ENCODE measurements at places on chromosomes 7 and 10. TPM values are rescaled to one million over a fixed set of nuclear protein-coding genes. Genes with fewer than 3 reads are reported as not detected.
A peak's percentile ranks its signal among the peaks of the same experiment; 100 is the strongest.

GRCh38 chr10:69321865-69322264 lies 43.6 kb downstream of the HK1 start:
- no peak for DNase-seq

DNA sequence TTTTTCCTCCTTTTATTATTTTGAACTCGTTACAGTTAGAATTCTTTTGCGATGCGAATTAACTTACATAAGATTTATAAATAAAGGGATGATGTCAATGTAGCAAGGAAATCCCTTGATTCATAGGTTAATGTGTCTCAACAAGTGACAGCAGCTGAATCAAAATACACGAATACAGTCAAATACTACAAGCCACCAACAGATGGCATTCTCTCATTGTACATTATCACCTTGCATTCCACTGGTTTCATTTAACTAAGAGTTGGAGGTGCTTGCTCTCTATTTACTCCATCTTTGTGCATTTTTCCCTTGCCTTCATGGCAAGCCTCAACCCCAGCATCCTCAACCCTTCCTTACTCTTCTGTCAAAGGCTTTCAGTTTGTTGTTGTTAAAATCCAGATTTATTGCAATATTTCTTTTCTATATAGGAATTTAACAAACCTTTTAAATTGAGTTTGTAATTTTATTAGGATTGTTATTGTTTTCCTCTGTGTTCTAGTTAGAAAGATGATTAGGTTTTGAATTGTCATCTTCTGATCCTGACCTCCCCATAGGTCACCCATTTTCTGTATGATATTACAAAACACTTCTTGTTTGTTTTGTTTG lies 78.3 kb downstream of the SLC25A40 start:
- DNase-seq = peak; percentile 87

DNA sequence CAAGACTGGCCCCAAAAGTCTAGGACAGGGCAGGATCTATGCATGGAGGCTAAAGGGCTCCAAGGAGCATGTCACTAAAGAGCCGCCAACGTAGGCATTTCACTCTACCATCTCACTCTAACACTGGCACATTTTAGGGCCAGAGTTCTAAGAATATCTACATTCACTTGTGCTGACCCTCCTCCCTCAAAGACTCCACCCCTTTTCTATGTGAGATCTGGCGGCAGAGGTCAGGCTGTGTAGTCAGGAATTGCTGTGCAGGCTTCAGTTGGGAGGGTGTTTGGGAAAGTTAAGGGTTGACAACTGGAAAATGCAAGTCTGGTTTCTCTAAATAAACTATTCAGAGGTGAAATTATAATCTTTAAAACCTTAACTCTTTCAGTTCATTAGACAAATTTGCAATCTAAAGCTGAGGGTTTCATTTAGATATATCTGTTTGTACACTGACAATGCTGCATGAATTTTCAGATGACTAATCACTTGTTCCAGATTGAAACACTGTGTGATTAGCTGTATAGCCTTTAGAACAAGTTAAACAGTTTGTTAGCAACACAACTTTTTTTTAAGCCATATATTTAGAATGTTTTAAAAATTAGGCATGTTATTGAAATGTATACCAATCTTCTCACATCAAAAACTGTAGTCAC lies 18.2 kb downstream of the LMOD2 start:
- no peak for DNase-seq

PLEKHA1 gene
- total RNA-seq = 10.7 TPM

- no peak for DNase-seq
Measured at GRCh38 chr10:6501931-6502330, 78.1 kb downstream of the PRKCQ start.

GRCh38 chr7:23811540-23811939 lies 101.5 kb downstream of the STK31 start:
- peak; percentile 42 for DNase-seq

DNA sequence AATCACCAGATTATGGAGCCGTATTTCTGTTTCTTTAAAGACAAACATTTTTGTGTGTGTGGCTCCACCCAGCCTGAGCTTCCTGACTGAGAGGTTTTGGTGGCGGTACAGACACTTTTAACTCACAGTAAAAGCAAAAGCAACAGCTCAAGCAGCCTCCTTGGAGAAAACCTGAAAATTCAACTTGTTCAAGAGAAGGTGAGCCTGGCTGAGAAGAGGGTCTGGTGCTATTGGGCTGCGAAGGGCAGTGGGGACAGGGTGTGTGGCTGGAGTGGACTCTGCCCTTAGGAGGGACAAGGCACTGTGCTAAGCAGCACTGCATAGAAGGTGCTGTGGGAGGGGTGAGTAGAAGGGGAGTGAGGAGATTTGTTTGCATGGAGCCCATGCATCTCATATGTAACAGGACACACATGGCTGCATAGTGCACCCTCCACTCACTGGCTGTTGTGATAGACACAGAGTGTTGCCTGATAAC lies at the start of gene GIMAP7:
TSS of gene GIMAP7 (plus strand) at position 125 of the 475 bp plus-strand sequence. CDS start 5,103 bp downstream, outside the sequence.
- no peak for DNase-seq

GRCh38 chr7:132059141-132059540 lies 502.7 kb upstream of the PODXL start:
- DNase-seq = no peak

DNA sequence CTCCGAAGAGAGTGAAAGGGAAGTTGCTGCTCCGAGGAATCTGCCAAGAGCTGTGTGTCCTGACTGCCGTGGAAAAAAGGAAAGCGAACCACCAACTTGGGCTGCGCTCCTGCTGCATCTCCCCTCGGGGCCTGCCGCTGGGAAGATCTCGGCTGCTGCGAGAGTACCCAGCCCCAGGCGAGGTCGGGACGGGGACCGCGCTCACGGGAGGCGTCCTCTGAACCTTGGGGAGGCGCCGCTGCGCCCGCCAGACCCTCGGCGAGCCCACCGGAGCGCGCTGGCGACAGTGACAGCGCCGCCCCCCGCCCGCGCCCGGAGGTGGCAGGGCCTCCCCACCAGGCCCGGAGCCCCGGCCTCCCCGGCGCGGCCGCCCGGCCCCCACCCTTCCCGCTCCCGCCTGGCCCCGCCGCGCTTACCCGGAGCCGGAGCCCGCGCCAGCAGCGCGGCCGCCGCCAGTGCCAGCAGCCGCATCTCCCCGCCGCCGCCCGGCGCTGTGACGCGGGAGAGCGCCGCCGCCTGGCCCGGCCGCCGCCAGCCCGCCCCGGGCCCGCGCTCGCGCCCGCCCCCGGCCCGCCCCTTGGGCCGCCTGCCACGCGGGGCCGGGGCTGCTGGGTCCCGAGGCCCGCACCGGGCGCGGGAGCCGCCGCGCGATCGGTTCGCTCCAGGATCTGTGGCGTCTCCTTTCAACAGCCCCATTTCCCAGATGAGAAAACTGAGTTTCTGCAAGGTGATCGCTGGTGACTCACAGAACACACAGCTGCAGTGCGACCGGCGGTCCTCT lies at the start of gene VSTM4:
TSS of gene VSTM4 (minus strand) at position 508 of the 781 bp plus-strand sequence. CDS start at position 471, 37 bp downstream.
- DNase-seq = no peak

GRCh38 chr10:61815496-61815895 lies 86.0 kb upstream of the ARID5B start:
- DNase-seq = no peak

HIBADH gene
- 135 TPM for total RNA-seq

LRMDA gene
- 70.7 TPM for total RNA-seq

DNA sequence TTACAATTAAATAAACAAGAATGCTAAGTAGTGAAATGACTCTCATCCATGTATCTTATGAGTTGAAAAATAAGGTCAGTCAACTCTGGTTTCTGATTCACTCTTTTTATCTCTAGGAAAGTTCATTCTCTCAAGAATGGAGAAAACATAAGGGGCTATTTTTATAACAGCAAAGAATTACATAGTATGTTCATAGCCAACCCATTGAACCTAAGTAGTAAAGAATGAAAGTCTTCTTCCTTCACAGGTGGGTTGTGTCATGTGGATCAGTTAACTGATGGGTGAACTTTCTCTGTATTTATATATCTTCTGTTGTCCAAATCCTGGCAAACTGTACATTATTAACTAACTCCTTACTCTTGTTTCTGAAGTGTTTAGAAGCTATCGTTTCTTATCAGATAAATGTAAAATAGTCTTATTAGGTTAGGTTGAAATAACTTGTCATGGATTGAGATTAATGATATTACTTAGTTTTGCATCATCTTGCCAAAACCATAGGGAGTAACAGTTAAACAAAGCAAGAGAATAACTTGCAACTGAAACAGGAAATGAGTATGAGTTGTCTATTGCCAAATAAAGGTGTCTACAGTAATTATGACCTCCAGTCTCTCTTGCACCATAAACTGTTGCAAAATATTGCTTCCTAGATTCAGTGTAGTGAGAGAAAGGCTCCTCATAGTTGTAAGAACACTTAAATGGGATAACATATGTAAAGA lies 86.8 kb downstream of the ANKRD7 start:
- DNase-seq = no peak

GRCh38 chr10:124928545-124928944 lies 13.4 kb upstream of the ZRANB1 start:
- DNase-seq = no peak

OSBPL3 gene
- total RNA-seq = 13.3 TPM

SNX8 gene
- 48.7 TPM for total RNA-seq

- DNase-seq = no peak
Measured at GRCh38 chr10:88901206-88901983, 21.4 kb downstream of the STAMBPL1 start.

NXPH1 gene
- not detected for total RNA-seq

TAS2R41 gene
- total RNA-seq = not detected

- DNase-seq = no peak
Measured at GRCh38 chr7:159149488-159149887, 4.8 kb upstream of the VIPR2 start.

DNA sequence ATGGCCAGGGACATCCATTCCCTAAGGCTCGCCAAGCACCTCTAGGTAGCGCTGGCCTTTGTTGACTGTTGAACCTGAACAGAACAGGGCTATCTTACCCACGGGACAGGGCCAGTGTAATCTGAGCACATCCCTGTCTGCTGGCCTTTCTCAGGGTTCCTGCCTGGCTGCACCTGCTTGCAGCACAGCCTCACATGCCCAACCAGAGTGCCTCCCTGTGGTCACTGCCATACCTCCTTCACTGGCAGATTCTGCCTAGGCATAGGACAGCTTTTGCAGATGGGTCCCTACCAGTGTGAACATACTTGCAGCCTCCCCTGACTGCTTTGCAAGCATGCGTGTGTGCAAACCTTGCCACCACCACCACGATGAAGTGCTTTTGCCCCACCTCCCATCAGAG lies 15.8 kb upstream of the LIPN start:
- DNase-seq = no peak

HABP2 gene
- total RNA-seq = not detected

DNA sequence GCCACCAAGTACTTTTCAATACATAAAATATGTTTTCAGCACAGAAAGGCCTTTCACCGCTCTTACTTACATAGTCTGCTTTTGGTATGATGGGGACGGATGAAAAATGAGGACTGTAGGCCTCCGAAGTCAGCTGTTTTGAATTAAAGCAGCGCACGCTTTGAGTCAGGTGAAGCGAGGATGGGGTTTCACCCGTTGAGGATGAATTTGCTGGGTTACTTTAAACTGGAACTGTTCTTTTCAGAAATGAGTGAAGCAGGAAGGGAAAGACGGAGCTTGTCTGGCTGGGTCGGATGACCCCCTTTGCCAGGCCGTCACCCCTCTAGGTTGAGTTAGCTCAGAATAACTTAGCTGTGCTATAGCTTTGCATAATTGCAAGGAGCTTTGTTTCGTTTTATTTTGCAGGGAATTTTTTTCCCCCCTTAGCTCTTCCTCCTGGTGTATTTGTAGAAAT lies 40.0 kb downstream of the CUX1 start:
- no peak for DNase-seq

DNA sequence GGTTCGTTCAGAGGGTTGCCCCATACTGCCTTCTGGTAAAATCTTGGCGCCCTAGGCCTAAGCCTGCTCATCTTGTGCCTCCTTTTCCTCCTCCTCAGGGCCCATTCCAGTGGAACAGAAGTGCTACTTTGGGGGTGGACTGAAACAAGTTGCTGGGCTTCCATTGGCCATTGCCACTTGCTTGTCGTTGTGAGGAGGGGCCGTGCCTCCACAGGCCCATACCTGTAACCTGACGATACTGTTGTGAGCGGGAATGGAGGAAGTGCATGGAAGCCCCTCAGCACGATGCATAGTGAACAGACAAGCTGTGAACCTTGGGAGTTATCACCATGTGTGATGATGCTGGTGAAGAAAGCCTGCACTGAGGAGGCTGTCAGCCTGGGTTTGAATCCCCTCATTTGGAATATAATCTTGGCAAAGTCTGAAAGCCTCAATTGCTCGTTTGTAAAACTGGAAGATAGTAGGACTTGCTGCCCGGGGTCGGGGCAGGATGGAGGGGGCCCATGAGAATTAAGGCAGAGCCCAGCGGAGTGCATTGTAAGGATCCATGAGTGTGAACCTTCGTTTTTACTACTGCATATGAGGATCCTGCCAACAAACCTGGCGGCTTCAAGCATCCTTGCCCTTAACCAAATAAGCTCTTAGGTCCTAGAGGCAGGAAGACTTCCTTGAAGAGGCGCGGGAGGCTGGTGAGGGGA lies 671 bp upstream of the PAPSS2 start:
- no peak for DNase-seq

DNA sequence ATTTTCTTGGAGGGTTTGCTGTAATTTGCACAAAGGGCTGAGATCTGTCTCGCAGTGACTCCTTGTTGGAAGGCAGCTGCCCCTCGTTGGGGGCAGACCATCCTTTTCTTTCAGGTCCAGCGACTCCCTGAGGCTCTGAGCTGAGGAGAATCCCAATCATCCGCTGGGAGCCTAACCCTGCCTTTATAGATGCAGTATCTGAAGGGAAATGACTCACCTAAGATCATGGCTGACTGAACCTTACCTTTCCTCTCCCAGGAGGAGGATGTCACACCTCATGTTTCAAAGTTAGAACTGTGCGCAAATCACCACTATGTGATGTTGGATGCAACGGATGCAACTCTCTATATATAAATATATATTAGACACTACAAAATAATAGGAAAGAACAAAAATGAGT lies 36.4 kb upstream of the MXI1 start:
- no peak for DNase-seq

HMX3 gene
- 0.32 TPM for total RNA-seq

DNA sequence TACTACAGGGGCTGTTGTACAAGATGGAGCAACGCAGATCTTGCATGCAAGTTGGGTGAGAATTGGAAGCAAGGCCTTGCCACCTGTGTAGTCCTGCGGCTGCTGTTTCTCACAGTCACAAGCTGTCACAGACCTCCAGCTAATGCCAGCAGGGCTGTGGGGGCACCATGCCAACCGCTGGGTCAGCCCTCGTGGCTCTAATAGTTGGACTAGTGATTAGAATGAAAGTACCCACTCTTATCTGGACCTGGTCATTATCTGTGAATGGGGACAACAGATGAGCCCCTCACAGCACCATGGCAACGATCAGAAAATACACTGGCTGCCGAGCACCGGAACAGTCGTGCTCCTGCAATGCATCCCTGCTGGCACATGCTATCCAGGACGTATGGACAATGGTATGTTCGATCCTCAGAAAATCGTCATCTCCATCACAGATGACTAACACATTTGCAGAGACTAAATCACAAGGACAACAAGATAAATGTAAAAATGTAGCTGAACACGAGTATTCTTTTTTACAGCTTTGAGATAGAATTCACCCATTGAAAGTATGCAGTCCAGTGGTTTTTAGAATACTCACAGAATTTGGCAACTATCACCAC lies 80.4 kb upstream of the CALN1 start:
- DNase-seq = no peak

DNA sequence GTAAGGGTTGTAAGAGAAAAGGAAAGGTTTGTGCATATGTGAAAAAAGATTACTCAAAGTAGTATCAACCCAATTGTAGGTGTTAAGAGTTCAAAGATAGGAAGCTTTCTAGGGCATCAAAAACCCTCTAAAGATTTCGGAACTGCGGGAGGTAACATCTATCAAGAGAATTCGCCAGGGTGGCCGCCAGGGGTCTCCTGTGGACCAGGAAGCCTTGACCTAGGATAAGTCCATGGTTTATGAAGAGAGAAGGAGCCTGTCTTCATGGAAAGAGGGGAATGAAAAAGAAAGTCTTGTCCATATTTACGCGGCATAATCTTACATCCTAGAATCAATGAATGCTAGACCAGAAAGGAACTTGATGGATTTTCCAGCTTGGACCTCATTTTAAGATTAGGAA lies 140.7 kb upstream of the CALCR start:
- DNase-seq = peak; percentile 85

All from SK-MEL-5 (cell line).